ENCODE measurements at places on chromosomes 7 and 10.
A peak's percentile ranks its signal among the peaks of the same experiment; 100 is the strongest.

GRCh38 chr10:100802607-100803006 is 57.2 kb downstream of the PAX2 start:
- no peak for DNase-seq

- no peak for DNase-seq
Measured at GRCh38 chr7:2754086-2754485, 66.1 kb downstream of the AMZ1 start.

DNA sequence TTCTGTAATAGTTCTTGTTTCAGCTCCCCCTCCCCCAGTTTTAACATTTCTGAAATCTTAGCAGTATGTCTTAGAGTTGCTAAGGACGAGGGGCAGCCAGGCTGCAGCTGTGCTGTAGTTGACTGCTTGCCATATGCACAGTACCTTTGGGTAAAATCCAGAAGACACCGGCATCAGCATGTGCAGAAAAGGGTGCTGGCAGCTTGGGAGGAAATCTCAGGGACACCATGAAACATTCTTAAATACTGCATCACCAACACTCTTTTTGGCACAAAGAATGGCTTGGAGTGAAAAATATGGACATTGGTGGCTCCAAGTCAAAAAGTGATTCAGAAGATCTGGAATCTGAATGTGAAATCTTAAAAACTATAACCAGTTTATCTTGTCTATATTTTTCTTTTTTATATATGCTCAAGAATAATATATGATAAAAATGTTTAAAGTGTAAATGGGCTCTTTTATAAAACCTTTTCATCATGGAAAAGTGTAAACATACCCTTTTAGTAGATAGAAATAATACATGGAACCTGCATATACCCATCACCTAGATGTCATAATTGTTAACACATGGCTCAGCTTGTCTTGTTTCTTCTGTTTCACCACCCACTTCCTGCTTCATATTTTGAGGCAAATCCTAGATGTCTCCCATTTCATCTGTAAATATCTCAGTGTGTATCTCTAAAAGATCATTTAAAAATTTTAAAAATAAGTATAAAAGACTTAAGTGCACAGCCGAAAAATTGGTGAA is 34.4 kb upstream of the ARMS2 start:
- no peak for DNase-seq

DNA sequence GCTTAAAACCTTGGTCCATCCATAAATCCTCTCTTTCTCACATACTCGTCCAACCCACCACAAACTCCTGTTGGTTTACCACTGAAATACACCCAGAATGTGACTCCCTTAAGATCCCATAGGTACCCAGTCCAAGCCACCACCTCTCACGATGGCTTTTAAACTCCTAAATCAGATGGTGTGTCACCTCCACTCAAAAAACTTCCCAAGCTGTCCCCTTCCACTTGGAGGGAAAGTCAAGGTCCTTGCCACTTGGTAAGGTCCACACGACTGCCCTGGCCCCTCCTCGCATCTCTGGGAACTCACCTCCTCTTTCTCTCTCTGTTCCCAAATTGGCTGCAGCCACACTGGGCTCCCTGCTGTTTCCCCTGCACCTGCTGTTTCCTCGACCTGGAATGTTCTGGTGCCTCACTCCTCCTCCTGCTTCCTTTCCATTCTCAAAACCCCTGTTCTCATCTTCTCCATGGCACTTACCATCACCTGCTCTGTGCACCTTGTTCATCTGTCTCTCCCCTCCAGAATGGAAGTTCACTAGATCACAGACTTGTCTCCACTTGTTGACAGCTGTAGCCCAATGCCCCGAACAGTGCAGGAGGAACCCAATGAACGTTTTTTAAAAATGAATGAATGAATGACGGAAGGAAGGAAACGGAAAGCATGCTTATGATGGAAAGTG is 23.0 kb downstream of the ZFAND2A start:
- peak; percentile 60 for DNase-seq

DNA sequence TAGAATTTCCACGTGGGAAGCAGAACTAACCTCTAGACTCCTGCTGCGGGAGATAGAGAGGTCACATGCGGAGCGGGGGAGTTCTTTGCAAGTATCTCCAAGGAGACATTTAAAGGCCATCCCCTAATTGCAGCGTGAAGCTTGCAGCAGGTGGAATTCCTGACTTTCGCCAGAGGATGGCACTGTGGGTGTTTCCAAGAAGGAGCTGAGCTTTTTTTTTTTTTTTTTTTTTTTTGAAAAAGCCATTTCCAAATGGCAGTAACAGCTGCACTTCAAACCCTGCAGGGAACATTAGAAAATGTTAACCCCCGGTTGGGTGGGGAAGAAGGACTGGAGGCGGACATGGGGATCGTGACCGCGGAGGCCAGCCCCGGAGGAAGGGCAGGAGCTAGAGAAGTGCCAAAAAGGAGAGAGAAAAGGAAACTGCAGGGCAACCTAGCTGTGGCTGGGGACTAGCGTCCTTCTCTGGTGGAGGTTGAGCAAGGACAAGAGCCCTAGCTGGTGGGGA is 487.7 kb downstream of the TYW1 start:
- peak; percentile 84 for DNase-seq

GRCh38 chr7:106659166-106659962 is 1.6 kb downstream of the CCDC71L start:
- no peak for DNase-seq

DNA sequence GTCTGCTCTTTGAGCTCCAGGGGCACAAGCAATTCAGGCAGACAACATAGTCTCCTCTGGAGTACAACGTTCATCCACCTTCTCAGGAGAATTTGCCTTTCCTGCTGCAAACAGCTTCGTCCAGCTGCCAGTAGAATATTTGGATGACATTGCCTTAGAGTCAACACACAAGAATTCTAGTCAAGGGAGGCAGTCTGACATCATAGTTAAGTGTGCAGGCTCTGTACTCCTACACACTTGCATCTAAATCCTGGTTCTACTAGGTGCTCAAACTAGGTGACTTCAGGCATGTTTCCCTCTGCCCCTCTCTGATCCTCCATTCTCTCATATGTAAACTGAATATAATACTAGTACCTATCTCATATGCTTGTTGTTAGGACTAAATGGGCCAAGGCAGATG is 314.8 kb downstream of the HPSE2 start:
- no peak for DNase-seq

- no peak for DNase-seq
Measured at GRCh38 chr7:25849500-25850184, 302.4 kb upstream of the NFE2L3 start.

DNA sequence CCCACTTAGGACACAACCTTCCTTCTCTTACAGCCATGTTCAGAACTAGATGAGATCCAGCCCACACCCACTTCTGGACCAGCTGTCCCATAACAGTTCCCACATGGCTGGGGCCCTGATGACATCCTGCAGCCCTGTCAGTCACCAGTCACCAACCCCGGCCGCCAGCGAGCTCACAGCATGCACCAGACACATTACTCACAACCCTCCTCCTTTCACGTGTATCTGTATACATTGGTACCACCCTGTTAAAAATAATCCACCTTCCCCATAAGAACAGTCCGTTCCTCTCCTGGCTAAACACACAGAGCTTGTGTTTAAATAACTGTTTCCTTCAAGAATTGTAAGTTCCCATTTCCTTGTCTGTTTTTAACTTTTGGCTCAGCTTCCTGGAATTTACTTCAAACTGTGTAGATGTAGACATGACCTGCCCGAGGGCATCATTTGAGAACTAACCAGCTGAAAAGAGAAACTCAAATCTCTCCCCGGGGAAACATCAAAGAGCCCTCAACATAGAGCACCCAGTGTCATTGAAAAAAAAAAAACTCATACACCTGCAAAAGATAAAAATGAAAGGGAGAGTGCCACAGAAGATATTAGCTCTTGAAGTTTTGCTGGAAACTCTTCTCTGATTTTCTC is 26.0 kb upstream of the PRLHR start:
- DNase-seq: no peak

- DNase-seq: no peak
Measured at GRCh38 chr7:47327346-47327697, 254.6 kb downstream of the TNS3 start.

GRCh38 chr7:14579971-14580370 is 322.6 kb downstream of the DGKB start:
- DNase-seq: no peak

- DNase-seq: no peak
Measured at GRCh38 chr7:12625836-12626235, 55.3 kb downstream of the SCIN start.

DNA sequence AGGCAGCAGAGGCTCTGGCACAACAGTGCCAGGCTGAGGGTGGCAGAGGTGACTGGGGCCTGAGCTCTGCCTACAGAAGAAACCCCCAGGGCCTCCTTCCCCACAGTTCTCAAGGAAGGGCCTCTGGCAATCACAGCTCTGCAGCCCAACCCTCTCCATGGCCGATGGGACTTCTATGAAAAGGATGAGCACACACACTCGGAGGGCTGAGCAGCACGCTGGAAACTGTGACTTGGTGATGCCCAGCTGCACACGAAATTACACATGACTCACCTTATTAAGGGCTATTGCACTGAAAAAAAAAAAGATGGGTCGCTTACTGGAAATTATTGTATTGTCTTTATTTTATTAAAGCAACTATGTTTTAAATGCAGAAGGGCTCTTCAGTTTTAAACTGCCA is 42.9 kb upstream of the LRRC18 start:
- no peak for DNase-seq

GRCh38 chr10:113515601-113516000 is 37.3 kb upstream of the HABP2 start:
- no peak for DNase-seq

DNA sequence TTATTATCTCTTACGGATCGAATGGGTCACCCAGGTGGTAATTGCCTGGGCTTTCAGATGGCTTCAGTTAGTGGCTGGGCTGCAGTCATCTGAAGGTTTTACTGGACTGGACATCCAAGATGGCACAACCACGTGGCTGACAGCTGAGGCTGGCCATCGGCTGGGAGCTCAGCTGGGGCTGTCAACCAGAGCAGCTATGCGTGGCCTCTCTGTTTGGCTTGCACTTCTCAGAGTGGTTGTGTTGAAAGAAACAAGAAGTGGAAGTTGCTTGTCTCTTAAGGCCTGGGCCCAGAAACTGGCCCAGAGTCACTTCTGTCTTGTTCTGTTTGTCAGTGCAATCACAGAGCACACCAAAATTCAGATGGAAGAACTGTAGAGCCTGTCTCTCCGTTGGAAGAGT is 5.7 kb upstream of the GDI2 start:
- no peak for DNase-seq

DNA sequence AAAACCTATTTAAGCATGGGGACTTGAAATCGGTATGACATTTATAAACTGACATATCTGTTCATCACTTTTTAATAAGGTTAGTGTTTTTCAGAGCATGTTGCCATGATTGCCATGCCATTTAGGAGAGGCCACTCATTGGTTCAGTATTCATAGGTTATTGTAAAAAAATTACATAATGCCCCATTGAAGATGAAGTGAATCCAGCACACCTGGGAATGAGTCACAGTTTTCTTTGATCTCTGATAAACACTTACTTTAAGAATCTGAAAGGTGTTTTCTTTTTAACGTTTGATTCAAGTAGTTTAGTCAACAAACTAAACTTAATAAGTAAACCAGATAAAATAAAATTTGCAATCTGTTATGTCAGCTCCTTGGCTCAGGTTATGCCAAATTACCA is 278.3 kb downstream of the ARL4A start:
- DNase-seq: no peak

DNA sequence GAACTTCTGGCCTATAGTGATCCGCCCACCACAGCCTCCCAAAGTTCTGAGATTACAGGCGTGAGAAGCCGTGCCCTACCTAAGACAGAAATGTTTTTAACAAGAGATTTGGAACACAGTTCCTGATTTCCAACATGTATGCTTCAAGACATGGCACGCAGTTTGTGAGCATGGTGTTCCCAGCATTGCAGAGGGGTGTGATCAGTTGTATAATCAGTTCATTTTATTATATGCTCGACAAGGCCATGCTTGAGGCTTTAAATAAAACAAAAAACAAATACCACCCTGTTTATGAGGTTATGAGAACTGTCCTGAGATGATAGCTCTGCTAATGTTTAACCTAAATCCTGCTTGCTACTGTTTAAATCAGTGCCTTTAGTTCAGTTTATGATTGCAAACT is 60.2 kb downstream of the TASOR2 start:
- no peak for DNase-seq

DNA sequence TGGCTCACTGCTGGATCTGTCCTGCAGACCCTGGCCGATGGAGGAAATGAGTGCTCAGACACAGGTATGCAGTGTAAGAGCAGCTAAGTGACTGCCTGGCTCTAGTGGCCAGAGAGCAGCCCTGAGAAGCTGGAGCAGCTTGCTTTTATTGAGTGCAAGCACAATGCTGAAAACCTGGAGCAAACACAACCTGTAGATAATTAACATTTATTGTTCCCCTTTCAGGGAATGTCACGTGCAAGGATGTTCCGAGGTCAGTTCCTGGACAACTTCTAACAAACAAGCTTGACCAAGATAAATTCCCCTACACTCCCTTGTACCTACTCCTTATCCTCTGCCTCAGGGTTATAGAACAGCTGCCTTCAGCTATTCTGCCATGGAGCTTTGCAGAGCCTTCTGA is 31.3 kb downstream of the DDC start:
- peak; percentile 63 for DNase-seq

- no peak for DNase-seq
Measured at GRCh38 chr7:7972128-7972527, 3.5 kb downstream of the GLCCI1 start.

DNA sequence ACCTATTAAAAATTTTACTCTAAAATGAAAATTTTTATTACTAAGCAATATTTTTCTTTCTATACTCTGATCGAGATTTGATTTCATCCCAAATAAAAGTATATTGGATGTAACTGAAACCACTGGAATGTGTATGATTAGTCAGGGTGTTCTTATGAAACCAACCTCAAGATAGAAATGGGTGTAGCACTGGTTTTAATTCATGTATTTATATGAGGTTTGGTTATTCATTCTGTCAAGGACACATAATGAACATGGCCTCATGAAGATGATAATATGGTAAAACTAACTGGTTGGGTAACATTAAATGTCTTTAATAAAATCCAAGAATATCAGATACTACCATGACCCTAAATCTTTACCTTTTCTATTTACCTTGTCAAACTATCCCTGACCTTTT is 197.7 kb downstream of the SEMA3A start:
- DNase-seq: no peak

- no peak for DNase-seq
Measured at GRCh38 chr10:103186128-103186527, 6.9 kb downstream of the NT5C2 start.

- no peak for DNase-seq
Measured at GRCh38 chr7:132878204-132878919, 203.5 kb downstream of the CHCHD3 start.

- DNase-seq: no peak
Measured at GRCh38 chr10:89738551-89739209, 37.3 kb downstream of the KIF20B start.

DNA sequence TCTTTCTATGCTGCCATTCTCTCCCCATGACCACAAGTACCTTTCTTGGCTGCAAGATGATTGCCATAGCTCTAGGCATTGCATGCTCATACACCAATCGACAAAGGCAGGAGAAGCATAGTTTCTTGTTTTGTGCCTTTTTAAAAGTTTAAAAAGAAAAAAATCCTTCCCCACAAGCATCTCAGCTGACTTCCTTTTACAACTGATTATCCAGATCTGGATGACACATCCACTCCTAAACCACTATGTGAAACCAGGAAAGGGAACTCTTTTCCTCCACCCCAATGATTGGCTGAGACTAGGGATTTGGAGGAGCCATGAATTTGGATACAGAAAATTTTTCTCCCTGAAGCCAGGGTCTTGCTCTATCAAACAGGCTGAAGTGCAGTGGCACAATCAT is 14.5 kb upstream of the LRRC4 start:
- no peak for DNase-seq

- no peak for DNase-seq
Measured at GRCh38 chr7:138602451-138602850, 98.7 kb downstream of the SVOPL start.

GRCh38 chr10:100872034-100872791 is 40.5 kb upstream of the SLF2 start:
- DNase-seq: peak; percentile 42

Data from NCI-H146 (cell line).